Foreskin keratinocyte (primary cell): ENCODE measurements at places on chromosomes 2 and 18. TPM values are rescaled to one million over a fixed set of nuclear protein-coding genes. Genes with fewer than 3 reads are reported as not detected.

Gene WNT6
- polyA plus RNA-seq = not detected in 2 replicates

DNA sequence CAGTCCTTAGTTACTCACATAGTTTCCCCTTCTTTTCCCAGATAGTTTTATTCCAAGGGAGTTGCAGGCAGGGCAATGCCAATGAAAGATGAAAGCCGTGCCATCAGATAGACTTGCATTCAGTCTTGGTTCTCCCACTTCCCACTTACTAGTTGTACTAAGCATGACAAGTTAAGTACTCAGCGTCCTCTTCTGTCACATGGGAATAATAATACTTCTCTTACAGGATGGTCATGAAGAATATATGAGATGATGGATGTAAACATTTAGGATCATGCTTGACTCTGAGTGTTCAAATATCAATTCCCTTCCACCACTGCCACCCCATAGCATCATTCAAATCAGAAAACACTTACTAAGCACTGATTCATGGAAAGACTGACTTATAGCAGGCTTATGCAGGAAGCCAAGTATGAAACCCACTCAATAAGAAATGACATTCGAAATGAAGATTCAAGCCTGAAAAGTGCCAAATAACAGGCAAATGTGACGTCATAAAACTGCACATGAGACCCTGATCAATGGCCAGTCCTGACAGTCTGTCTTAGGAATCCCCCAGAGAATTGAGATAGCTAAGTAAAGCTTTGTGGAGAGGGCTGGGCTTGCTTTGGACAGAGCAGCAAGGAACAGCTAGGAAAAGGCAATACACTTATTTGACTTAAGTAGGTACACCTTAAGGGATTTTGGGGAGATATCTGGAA, 11.1 kb upstream of the EVA1A start:
- no peak for DNase-seq

- no peak for DNase-seq
Observed at GRCh38 chr2:177306550-177306949, 42.0 kb upstream of the NFE2L2 start.

DNA sequence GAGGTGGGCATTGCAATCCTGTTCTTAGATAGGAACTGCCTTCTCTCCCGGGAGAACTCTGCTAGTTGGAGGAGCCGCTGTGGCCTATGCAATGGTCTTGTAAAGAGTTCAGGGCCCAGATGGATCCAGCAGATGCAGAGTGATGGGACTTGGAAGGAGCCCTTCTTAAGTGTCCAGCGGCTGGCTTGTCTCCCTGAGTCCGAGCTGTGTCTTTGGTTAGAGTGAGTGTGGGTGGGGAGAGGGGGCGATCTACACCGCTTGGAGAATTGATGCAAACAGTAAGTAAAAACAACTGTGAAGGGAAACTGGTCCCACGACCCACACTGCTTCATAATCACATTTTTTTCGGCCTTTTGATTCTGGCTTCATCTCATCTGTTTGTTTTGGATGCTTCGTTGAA, 89.8 kb upstream of the CYRIA start:
- no peak for DNase-seq

Gene GNAL
- polyA plus RNA-seq = 0.31 and 1.1 TPM in 2 replicates

Gene ASXL3
- not detected in 2 replicates for polyA plus RNA-seq

GRCh38 chr18:73292156-73292555, 424.4 kb upstream of the NETO1 start:
- DNase-seq = no peak

GRCh38 chr2:190882856-190883582, 2.4 kb downstream of the GLS start:
- DNase-seq = no peak

Gene GBX2
- polyA plus RNA-seq = 0.14 and 0.27 TPM in 2 replicates

Gene KLHL41
- 0.19 and 0.20 TPM in 2 replicates for polyA plus RNA-seq

GRCh38 chr2:20634507-20635112, 16.3 kb downstream of the HS1BP3 start:
- DNase-seq = no peak

Gene CD302
- 0.52 and 0.60 TPM in 2 replicates for polyA plus RNA-seq

Gene LBX2
- 0.67 TPM in 2 replicates for polyA plus RNA-seq

DNA sequence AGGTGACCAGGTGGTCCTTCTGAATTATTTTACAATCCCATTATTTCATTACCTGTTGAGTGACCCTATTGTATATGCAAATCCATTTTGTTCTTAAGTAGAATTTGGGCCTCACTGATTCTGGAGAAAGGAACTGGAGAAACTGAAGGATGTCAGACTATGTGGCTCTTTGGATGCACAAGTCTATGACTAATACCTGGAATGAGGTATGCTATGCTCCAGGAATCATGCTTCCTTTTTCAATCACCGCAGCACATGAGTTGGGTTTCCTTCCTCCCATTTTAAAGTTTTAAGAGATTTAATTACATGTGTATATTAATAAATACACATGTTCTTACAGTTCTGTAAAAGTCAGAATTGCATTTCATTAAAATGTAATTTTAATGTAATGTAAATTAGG, 253.9 kb upstream of the VWC2L start:
- DNase-seq = no peak

Gene REG3A
- not detected in 2 replicates for polyA plus RNA-seq

GRCh38 chr2:181586569-181587081, 70.3 kb downstream of the CERKL start:
- DNase-seq = peak; percentile 71

GRCh38 chr2:154370873-154371272, 327.6 kb upstream of the KCNJ3 start:
- no peak for DNase-seq

- DNase-seq = no peak
Observed at GRCh38 chr18:62460851-62461300, 61.9 kb upstream of the ZCCHC2 start.

GRCh38 chr2:18299423-18300212, 260.8 kb downstream of the RDH14 start:
- DNase-seq = peak; percentile 95

Gene BOLL
- not detected in 2 replicates for polyA plus RNA-seq

Gene HOXD13
- polyA plus RNA-seq = not detected in 2 replicates

GRCh38 chr2:112048887-112049286, 6.2 kb upstream of the TMEM87B start:
- DNase-seq = peak; percentile 35

- no peak for DNase-seq
Observed at GRCh38 chr2:204982303-204982702, 437.0 kb downstream of the PARD3B start.

DNA sequence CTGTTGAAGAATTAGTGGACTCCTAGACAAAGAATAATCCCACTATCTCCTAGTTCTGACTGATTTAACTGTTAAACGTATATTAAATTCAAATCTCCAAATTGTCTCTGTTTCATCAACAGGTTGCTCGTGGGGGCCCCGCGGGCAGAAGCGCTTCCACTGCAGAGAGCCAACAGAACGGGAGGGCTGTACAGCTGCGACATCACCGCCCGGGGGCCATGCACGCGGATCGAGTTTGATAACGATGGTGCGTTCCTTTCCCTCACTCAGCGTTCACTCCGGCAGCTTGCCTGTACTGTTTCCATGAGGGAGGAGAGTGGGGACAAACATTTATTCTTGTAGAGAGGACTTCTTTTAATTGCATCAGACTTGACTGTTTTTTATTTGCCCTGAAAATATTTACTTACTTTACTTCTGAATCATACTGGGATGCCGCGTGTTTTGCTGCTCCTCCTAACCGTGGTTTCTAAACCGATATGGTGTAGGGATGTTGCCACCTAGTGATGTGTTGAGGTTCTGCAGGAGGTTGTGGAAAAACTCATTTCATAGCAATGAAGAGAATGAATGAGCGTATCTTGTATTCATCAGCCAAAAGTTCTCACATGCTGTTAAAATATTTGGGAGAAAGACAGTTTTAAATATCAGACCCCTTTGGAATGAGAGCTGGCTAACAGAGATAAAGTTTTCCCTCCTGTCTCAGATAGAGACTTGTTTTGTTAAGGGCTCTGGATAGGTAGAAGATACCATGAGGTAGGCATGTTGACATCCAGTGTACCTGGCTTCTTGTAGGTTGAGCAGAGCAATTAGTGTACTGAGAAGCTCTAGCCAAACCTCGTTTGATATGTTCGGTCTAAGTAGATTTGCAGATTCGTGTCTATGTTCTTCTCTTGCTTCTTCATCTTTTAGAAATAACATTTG, 38.3 kb downstream of the ITGA6 start:
- peak; percentile 73 for DNase-seq

DNA sequence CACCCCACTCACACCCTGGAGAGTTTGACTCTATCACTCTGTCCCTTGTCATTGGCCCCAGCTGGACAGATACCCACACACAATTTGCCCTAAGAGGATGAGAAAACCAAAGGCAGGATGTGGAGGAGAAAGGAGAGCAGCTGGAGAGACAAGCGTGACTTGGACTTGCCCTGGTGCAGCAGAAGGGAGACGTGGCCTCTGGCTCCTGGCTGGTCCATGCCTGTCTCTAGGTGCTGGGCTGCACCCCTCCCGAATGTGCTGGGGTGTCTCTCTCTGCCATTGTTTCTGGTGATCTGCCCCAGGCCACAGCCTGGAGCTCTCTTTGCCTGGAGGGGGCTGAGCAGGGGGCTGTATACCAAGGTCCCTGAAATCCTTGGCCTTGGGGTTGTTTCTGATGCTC, 88.7 kb upstream of the HDAC4 start:
- DNase-seq = no peak

- peak; percentile 84 for DNase-seq
Observed at GRCh38 chr2:112310906-112311305, 35.5 kb downstream of the ZC3H6 start.

Gene STPG4
- polyA plus RNA-seq = not detected in 2 replicates

DNA sequence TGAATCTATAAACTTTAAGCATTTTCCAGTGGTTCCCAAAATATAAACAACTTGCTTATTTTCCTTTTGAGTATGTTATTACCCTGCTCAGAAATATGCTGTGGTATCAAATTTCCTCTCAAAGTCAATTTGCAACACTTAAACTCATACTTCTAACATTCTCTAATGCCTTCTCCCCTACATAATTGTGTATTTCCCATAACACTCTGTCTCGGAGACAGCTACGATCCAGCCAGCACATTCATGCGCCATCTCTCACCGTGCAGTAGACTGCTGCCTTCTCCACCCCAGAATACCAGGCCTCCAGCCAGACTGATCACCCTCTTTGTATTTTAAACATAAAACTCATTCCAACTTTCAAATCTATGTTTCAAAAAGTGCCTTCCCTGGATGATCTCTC, 41.8 kb downstream of the TIMM21 start:
- DNase-seq = no peak

- no peak for DNase-seq
Observed at GRCh38 chr2:168566974-168567665, 111.0 kb downstream of the CERS6 start.

- peak; percentile 60 for DNase-seq
Observed at GRCh38 chr18:44651478-44651877, 29.2 kb upstream of the SETBP1 start.
